Muscle of leg (tissue), 16 donors: ENCODE measurements at places on chromosomes 11 and 22.

DNA sequence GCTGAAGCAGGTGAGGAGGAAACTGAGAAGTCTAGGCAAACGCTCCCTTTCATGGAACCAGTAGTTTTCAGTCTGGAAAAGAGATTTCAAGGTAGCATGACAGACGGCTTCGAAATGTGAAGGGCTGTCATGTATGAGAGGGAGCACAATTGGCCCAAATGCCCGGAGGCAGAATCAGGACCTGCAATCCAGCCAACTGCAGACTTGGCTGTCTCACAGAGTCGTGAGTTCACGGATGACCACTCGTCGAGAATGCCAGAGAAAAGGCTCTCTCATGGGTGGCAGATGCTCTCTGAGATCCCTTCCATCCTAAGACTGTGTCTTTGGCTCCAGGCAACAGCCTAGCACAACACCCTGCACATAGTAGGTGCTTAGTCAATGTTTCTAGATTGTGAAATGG is 134.8 kb downstream of the DSCAML1 start:
- no peak for DNase-seq

DNA sequence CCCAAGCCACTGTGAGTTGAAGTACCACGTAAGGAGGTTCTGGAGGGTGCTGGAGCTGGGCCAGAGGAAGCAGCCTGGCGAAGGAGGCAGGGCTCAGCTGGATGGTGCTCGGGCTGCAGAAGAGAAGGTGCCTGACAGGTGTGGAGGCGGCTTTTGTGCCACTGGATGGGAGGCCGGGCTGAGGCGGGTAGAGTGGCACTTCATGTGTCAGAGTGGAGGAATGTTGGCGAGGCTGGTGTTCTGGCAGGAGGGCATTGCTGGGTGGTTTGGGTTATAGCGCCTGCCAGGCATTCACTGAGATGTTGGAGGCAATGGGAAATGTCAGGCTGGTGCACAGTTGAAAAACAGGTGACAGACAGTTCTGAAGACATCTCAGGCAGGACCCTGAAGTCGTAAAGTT is 24.2 kb downstream of the UBE2L3 start:
- DNase-seq = no peak

DNA sequence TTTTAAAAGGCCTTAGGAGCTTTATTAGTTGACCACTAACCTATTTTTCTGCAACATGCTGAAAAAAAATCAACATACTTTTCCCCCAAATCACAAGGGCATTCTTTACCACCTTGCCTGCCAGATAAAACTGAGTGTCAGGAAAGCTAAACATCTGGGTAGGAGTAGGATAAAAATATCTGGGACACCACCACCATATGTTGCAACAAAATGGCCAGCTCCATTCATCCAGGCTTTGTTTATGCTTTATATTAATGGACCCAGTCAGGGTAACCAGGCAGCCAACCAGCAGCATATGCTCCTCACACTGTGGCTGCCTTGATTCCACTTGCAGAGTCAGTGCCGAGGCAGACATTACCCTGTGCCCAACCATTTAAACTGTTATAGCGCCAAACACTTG is 1024.5 kb downstream of the LRRC4C start:
- no peak for DNase-seq

DNA sequence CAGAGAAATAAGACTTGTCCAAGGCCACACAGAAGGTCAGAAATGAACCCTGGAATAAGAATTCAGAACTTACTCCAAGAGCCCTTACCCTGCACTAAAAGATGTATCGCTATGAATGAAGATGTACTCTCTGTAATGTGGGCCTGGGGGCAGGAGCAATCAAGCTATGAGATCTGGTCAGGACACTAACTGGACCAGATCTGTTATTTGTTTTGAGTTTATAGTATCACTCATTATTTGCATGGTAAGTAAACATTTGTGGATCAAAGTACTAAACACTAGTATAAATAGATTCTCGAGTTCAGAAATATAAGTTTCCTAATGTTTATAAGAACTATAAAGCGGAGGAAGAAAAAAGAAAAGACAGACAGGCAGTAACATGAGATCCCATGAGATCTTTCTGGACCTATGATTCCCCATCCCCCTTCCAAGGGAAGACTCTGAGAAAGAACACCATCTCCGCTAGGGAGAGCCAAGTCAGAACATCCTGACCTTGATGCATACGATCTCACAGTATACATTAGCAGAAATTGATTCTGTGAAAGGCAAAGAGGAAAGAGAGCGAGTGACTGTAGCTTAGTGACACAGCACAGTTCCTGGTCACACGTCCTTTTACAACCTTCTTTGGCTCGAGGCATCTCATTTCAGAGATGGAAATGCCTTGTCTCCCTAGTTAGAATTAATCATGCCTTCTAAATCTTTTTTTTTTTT is 71.2 kb downstream of the USP35 start:
- DNase-seq = peak; percentile 41

DNA sequence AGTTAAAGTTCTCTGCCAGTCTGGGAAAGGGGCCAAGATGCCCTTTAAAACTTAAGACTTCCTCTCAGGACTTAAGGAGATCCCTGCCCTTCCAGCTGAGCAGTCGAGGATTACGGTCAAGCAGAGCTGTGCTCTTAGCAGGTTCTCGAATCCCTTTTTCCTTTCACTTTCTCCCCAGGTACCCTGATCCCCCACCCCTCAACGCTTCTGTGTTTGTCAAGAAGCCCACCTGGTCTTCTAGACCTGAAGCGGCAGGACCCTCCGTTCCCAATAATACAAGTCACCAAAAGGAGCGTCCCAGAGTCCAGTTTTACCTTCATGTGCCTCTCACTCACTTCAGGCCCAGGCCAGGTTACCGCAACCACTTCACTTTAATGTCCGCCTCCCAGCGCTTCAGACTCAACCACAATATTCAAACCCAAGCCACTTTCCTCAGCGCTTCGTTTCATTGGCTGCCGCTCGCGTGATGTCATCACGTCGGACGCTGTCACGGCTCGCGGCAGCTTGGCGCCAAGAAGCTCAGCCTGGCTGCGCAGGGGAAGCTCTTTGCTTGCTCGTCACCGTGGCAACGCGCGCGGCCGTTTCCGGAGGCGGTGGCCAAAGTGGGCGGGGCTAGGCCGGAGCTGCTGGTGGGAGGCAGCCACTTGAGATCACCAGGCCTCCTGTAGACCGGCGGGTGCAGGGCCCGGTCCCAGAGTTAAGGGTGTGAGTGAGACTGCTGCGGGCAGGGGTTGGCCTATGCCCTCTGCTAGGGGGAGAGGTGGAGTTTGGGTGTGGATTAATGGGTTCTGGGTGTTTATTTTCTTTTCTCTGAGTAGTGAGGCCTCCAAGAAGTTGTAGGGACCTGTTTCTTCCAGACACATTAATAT is at the start of the genes KIF18A and METTL15:
Gene KIF18A (minus strand): TSS at position 407 of the 869 bp plus-strand sequence. CDS start 10,209 bp downstream, outside the sequence.
Gene METTL15 (plus strand): TSS at position 639 of the 869 bp plus-strand sequence. CDS start 4,947 bp downstream, outside the sequence.
- peak; percentile 99 for DNase-seq

- DNase-seq = no peak
Observed at GRCh38 chr11:94781837-94782236, 13.7 kb downstream of the AMOTL1 start.

DNA sequence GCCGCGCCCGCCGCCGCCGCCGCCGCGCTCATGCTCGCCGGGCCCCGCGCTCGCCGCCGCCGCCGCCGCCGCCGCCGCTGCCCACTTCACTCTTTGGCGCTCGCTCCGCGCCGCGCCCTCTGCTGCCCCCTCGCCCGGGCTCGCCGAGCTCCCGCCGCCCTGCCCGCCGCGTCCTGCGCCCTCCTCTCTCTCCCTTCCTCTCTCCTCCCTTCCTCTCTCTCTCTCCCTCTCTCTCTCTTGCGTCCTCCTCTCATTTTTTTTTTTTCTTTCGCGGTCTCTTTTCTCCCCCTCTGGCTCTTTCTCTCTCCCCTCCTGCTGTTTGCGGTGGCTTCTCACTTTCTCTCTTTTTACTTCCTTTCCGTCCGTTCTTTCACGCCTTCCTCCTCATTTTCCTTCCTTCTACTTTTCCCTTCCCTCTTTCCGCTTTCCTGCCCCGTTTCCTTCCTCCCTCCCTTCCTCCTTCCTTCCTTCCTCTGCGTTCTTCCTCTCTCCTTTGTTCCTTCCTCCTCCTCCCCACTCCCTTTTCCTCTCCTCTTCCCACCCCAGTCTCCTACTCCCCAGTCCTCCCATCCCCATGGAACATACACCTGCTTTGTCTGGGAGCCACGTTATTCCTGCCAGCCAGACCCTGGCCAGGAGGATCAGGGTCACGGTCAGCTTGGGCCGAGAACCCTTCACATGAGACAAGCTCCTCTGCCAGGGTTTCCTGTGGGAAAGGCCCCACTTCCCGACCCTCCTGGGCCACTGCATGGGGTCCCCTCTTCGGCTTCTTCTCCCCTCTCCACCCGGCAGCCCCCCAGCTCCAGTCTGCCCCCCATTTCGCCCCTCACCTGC is 19.3 kb upstream of the SHISAL1 start:
- peak; percentile 61 for DNase-seq

DNA sequence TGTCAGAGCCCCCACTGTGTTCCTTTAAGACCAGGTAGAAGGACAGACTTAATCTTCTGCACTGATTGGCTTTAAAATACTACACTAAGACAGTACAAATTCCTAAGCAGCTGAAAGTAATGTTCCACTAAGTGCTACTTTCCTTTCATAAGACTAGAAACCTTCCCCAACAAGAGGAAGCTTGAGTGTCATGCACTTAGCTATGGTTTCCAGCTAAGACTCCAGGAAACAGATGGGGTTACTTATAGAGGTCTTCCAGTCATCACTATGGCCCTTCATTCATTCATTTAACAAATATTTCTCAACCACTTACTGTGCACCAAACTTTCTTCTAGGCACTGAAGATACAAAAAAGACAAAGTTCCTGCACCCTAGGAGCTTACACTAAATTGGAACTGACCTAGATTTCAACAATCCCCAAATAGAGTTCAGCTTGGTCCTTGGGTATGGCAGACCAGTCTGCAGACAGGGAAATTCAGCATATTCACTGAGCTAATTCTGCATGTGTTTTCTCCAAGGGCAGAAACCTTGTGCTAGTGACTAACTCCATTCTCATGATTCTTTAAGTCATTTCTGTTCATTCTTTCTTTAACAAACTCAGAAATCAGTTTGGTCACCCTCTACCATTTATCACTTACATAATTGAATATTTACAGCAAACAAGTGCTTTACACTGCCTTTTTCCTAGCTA is 178.4 kb upstream of the MTNR1B start:
- DNase-seq = no peak

DNA sequence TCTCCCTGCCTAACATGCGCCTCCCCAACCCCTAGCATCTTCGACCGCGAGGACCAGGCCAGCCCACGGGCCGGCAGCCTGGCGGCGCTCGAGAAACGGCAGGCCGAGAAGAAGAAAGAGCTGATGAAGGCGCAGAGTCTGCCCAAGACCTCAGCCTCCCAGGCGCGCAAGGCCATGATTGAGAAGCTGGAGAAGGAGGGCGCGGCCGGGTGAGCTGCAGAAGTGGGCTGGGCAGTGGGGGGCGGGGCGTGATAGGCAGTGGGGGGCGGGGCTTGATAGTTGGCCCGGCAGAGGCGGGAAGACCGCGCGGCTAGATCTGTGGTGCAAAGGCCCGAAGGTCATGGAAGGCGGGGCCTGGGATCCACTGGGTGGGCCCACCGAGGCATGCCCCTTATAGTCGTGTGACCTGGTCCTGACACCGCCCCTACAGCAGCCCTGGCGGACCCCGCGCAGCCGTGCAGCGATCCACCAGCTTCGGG is 8.7 kb downstream of the SELENOM start:
- peak; percentile 20 for DNase-seq

DNA sequence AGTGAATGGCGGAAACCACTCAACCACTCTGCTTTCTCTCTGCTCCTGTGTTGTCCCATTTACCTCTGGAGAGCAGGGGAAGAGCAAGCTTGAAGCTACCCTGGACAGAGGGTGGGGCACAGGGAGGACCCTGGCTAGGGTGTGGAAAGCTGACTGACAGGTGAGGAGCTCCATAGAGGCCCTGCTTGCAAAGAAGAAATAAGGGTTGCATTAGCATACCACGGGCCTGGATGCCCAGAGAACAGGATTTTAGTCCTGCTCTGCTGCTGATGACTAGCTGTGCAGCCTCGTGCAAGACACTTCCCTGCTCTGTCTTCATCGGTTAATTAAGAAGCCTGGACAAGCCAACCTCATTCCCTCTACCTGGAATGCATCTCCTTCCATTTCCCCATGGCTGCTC is 135.0 kb downstream of the BUD13 start:
- no peak for DNase-seq

DNA sequence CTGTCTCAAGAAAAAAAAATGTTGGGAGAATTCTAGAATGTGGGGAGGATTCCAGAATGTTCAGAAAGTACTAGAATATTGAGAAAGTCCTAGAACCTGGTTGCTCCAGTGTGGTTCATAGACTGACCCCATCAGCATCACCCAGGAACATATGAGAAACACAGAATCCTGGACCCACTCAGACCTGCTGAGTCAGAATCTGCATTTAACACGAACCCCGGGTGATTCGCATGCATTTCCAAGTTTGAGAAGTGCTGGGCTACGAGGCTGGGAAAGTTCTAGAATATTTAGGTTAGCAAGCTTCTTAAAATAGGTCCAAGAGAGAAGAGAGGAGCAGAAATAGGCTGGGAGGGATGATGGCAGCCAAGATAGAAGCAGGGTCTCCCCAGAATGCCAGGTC is 6.4 kb downstream of the C1QTNF6 start:
- no peak for DNase-seq

DNA sequence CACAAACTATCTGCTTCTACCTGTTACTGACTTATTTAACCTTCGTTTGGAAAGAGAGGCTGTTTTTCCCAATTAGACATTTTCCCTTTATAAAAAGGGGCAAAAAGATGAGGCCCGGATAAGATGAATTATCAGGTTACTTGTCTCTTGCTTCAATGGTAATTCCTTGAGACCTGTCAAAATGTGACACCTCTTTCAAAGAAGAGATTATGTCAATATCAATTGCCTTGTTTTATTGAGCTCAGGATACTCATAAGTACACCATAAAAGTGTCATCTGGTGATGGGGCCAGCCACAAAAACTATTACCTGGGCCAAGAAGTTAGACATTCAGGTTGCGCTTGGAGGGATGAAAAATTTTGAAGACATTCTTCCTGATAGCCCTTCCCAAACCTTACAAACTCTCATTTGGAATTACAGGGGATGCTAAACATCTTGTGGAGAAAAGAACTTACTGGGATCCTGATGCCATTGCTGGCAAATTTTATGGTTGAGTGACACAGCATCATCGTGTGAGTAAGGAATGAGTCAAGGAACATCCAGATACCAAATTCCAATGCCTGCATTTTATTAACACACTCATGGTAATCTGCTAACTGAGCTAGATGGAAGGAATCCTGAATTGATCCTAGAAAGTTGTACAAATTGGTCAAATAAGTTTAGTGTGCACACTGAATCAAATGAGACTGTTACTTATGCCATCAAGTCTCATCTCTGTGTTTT is 1071.2 kb downstream of the LRRC4C start:
- DNase-seq = no peak
